NK-92 treated with Interleukin-12 subunit alpha and Interleukin-12 subunit beta, amount 100 ng/mL, for 24 hours (cell line): ENCODE measurements at places on chromosomes 11 and 22.

DNA sequence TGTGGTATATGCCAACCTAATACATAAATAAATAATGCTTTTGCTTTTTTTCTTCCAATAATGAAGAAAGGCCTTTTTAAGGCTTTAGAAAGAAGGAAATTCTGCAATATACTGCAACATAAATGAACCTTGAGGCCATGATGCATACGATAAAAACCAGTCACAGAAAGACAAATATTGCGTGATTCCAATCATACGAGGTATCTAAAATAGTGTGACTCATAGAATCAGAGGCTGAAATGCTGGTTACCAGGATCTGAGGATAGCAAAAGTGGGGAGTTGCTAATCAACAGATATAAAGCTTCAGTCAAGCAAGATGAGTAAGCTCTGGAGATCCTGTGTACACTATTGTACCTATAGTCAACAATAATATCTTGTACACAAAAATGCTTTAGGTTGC is 24.2 kb downstream of the MS4A6A start:
- no peak for DNase-seq

GRCh38 chr11:9029422-9029821 is 25.6 kb upstream of the NRIP3 start:
- no peak for DNase-seq

DNA sequence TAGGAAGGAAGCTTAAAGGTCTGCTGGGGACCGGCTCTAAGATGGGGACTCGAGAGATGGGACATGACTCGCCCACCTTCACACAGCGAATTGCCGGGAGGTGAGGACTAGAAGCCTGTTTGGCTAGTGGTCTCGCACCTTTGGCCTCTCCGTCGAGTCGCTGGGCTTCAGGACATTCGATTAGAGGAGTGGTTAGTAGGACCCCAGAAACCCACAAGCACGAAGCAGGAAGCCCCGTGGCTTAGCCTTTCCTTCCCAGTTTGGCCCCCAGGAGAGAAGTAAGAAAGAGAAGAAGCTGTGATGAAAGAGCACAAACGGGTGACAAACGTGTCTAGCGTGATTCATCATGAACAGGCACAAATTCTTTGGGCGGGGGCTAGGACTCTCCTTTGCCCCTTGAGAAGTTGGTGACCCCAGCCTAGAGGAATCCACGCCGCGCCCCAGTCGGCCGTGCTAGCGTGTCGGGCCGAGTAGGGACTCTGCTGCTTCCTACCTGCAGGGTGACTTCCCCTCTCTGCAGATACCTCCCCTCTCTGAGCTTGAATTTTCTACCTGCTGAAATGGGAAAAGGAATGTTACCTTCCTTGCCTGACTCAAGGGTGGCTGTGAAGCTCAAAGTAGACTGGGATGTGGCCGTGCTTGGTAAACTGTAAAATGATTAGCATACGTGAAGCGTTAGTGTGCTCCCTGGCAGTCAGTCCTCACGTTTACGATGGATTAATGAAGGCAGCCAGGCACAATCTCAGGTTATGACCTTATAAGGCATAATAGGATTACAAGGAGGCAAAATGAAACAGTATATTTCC is 1.1 kb upstream of the ADM start:
- DNase-seq, result no peak

- DNase-seq, result no peak
Observed at GRCh38 chr11:46279126-46280099, 2.0 kb downstream of the CREB3L1 start.

DNA sequence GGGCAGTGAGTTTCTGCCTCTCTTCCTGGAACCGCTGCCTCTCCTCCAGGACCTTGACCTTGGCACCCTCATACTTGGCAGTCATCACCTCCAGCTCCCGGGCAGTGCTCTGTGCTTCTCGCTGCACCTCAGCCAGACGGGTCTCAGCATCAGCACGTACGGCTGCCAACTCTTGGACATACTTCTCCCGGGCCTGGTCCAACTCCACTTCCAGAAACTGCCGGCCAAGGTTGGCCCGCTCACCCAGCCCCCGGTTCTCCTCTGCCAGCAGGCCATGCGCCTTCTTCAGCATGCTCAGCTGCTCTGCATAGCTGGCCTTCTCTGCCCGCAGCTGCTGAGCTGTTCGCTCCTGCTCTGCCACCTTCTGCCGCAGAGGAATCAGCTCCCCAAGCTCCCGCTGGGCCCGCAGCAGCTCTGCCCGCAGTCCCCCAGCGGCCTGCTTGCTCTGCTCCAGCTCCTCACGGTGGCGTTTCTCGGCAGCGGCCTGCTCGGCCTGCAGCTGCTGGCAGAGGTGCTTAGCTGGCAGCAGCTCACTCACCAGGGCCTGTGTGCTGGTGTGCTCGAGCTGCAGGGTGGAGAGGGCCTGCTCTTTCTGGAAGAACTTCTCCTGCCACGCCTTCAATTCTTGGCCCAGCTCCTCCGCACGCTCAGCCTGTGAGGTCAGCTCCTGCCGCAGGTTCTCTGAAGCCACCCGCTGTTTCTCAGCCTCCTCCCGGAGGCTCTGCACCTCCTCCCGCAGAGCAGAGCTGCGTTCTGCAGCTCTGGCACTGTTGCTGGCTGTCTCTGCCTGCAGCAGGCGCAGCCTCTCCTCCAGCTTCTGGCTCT is 14.4 kb downstream of the IL18BP start:
- no peak for DNase-seq

GRCh38 chr11:3189196-3189843 is 24.2 kb upstream of the OSBPL5 start:
- no peak for DNase-seq

DNA sequence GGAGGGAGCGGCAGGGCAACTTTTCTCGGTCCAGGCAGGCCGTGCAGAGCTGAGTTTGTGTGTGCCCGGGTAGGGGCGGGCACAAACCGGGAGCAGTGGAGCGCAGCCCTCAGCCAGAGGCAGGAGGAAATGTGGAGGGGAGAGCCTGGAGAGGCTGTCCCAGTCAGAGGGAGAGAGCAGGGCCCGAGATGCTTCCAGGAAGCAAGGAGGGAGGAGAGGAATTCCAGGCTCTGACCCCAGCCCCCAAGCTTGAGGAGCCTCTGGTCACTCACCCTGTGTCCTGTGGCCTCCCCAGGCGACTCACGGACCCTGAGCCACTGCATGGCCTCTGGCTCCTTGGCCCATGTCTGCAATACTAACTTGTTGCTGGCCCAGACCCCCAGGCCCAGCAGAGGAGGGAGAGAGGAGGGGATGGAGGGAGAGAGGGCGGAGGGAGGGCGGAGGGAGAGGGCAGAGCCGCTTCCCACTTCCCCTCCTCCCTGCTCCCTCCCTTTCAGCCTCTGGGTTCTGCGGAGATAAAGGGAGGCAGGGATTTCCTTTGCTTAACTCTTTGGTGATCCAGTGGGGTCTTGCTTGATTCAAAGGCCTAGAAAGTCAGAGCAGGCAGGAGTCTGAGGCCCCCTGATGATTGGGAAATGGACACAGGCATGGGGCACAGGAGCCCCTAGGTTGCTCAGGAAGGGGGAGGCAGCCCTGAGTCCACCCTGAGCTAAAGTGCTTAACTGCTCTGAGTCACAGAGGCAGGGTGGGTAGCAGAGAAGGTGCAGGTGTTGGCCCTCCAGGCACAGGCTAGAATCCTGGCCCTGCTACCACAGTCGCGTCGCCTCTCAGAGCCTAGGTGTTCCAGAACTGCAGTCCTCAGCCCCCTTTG is at the start of gene C1QTNF6:
Gene C1QTNF6, minus strand, starts transcription at position 357 of the 871 bp plus-strand sequence. Its CDS starts 34 bp downstream, at position 323.
- no peak for DNase-seq

DNA sequence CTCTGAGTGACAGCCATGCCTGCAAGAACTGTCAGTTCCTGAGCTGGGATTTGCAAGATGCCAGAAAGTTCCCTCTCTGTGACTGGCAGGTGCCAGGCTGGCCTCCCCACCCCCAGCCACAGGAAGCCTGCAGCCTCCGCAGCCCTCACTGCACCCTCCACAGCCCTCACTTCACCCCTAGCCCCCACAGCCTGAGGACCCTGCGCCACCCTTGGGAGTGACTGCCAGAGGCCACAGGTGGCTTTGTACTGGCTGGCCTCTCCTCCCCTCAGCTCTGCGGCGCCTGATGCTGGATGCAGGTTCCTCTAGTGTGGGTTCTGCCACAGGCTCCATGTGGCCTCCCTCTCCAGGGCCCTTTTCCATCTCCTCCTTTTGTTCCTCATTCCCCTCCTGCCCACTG is 28.7 kb downstream of the MPPED1 start:
- DNase-seq, result no peak

DNA sequence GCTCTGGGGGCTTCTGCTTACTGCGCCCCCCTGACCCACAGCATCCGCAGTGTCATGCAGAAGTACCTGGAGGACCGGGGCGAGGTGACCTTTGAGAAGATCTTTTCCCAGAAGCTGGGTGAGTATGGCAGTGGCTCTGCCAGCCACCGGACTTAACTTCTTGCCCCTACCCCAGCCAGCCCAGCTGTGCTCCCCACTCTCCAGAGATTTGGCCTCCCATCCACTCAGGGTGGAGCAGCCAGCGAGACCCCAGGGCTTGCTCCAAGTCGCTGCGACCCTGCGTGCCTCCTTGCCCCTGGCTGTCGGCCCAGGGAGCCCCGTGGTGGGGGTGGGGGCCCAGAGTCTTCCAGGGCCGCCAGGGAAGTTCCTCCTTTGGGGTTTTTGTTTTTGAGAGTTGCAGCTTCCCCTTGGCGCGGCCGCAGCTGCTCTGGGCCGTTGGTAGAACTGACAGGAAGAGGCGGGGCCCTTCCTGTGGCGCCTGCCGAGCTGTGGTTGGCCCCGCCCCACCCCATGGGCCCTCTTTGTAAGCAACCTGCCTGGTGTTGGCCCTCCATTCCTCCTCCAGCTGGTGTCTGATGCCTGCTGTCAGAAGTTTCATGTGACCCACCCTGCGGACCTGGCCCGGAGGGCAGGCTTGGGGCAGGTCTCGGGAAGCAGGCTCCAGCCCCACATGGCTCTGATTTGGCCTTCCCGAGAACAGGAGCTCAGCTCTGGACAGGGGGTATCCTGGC is 11.1 kb downstream of the GRK2 start:
- DNase-seq, result peak; percentile 75

DNA sequence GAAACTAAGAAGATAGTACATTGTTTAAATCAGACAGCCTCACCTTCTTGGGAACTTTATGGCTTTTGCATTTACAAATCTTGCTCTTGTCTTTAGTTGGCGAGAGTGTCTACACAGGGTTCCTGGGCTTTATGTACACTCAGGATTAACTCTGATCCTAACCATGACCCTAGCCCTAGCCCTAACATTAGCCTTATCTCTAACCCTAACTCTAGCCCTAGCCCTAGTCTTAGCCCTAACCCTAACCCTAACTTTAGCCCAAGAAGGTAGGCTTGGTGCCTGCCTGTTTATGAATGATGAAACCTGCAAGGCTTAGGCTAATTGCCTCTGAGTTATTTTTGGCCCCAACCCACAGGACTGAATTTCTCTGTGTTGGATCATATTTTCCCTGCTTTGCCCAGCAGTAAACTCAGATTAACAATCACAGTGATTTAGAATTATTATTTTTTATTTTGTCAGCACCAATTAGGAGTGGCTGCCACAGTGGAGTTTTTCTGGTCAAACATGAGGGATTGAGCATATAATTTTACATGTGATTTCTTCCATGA is 44.1 kb upstream of the OR9Q1 start:
- no peak for DNase-seq

DNA sequence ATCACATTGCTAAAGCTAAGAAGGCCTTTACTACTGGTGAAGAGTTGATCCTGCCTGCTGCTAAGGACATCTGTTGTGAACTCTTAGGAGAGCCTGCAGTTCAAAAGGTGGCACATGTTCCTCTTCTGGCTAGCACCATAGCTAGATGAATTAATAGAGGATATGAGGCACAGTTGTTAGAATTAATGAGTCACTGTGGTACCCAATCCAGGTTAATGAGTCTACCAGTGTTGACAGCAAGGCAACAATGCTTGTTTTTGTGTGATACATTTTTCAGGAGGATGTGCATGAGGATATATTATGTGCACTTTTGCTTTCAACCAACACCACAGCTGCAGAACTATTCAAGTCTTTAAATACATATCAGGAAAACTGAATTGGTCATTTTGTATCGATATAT is 12.0 kb downstream of the C11orf58 start:
- no peak for DNase-seq

DNA sequence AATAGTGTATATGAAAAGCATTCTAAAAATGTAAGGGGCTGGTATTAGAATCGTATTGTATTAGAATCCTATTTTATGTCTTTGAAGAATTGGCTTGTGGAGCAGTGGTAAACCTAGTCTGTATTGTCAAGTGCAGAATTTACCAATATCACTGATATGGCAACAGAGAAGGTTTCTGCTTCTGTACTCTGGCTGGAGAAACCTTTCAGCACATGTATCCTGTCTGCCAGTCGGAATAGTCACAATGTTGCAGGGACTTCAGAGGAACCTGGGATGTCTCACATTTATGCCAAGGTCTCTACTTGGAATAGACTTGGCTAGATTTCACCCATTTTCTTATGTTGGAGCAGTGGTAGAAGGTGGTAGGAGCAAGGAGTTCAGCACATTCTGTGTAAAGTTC is 4.4 kb downstream of the MTMR3 start:
- DNase-seq, result no peak

- DNase-seq, result no peak
Observed at GRCh38 chr22:27581236-27581635, 220.3 kb downstream of the MN1 start.

- DNase-seq, result no peak
Observed at GRCh38 chr11:2272228-2272945, 2.0 kb upstream of the ASCL2 start.

GRCh38 chr11:36509694-36510593 is at the start of gene TRAF6:
Gene TRAF6 (minus strand): TSS chr11:36510272. CDS start chr11:36501515, 8,757 bp downstream.
- DNase-seq, result peak; percentile 75

- DNase-seq, result no peak
Observed at GRCh38 chr11:117833401-117833891, 8.9 kb upstream of the FXYD2 start.

GRCh38 chr11:36162006-36162882 is 127.0 kb downstream of the COMMD9 start:
- DNase-seq, result no peak

DNA sequence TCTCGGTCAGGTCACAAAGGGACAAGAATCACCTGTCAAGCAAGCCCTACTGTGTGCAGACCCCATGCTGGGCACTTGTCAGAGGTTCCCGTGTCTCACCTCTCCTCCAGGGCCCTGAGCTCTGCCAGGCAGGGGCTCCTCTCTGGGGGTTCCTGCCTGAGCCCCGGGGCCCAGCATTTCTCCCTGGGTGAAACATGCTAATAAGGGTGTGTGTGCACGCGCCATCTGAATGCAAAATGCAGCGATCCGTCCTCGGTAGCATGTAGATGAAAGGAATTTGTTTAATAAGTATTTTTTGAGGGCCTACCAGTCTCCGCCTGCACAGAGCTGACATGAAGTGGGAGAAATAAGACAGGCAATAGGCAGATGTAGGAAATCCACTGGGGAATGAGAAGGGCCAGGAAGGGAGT is 5.8 kb downstream of the ELFN2 start:
- DNase-seq, result no peak
